Activated gamma-delta T cell treated with Interleukin-2 at 50 U/mL for 16 hours (primary cell): ENCODE measurements at places on chromosomes 4 and X.

DNA sequence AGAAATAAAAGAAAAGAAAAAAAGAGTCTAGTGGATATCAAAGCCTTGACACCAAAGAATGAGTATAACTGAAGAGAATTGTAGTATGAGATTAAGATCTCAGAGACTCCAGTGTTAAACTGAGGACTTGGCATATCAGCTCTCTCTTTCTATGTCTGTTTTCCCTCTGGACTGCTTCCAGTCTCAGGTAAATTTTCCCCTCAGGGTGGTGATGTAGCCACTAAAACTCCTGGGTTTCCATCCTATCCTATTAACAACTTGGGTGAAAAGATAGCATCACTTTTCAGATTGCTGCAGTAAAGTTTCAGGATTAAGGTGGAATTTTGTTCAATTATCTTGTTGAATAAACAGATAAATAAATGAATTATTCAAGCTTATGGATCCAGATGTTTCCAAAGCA, 85.7 kb downstream of the ATP10D start:
- no peak for DNase-seq

GRCh38 chr4:94833394-94833793, 75.6 kb downstream of the BMPR1B start:
- no peak for DNase-seq

DNA sequence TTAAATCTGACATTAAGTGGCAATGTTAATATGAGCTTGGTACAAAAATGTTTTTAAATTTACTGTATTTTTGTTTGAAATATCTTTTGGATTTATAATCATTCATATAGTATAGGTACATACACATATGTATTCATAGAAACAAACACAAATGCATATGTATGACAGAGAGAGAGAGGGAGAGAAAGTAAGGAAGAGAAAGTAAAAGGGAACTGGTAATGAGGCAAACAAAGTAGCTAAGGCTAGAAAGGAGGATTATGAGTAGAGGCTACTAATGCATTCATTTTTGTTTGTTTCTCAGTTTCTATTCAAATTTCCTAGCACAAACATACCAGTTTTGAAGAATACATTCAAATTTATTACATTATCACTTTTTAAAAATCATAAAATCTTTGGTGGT, 132.4 kb downstream of the GLRA3 start:
- DNase-seq, result no peak

- DNase-seq, result no peak
Measured at GRCh38 chr4:152979731-152980330, 43.7 kb downstream of the FHDC1 start.

DNA sequence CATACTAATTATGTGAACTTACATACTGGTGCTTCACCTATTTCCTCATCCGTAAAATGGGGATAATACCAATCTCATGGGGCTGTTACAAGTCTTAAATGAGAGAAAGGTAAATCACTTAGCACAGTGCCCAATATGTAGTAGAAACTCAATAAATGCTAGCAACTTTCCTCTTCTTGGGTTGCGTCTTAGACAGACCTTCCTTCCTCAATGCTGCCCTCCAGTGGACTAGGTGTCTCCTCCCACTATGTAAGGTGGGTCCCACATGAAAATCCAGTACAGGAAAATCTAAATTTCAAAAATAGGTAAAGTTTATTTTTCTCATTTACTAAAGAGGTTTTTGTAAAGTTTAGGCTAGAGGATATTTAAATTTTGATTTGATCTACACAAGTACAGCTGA, 20.6 kb downstream of the ZDHHC9 start:
- DNase-seq, result peak; percentile 54

GRCh38 chrX:109943092-109943739, 59.7 kb upstream of the TMEM164 start:
- DNase-seq, result no peak

DNA sequence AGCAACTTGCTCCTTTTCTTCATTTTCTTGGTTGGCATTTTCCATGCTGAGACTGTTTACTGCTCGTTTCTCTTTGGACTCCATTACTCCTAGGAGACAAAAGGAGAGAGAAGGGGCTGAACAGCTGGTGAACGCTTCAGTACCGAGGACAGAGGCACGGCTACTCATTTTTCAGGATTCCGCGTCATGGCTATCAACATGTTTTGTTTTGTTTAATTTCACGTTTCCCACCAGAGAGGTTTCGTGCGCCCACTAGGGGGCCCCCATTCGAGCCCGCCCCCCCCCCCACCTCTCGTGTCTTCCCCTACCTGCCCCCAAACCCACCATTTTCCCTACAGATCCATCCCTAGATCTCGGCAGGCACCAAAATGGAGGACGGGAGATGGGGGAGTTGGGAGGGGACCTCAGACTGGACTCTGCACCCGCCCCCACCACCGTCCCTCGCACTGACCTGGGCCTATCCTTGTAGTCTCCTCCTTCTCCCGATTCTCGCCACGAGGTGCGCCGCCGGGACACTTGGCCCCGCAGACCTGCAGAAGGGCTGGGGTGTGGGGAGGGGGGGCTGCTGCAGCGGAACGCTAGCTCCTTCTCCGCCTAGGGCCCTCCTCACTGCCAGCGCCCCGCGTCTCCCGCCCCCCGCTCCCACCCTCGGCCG, 653 bp downstream of the BEX1 start:
- DNase-seq, result no peak

DNA sequence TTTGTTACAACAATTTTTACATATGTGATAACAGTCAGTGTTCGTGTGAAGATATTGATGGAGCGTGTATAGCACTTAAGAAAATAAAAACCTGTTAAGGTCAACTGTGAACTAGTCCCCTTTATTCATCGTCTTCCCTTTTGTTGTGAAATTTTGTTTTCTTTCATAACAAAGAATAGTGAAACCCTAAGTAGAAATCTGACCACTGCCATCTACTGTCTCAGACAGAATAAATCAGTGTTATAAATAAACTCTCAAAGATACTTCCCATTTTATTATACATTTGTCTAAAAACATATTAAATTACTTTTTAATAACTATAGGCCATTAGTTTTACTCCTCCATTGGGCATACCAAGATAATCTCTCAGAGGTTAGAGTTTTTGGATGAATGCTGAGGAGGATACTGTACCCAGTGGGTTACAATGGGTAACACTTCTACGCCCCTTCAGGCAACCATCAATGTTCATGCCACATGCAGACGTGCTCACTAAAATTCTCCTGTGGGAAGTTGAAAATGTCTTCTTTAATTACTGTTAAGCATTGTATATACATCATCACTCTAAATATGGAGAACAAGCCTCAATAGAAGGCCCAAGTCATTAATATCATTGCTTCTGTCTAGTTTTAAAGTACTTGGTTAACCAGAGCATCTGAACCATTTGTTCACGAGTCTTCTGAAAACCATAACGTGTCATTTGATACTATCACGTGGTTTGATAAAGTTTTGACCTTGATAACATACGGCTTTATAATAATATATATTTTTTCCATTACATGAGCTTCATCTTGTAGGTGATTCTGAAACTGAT, 171.2 kb downstream of the TMA16 start:
- no peak for DNase-seq

GRCh38 chrX:131072871-131073571, 14.9 kb downstream of the ARHGAP36 start:
- no peak for DNase-seq

DNA sequence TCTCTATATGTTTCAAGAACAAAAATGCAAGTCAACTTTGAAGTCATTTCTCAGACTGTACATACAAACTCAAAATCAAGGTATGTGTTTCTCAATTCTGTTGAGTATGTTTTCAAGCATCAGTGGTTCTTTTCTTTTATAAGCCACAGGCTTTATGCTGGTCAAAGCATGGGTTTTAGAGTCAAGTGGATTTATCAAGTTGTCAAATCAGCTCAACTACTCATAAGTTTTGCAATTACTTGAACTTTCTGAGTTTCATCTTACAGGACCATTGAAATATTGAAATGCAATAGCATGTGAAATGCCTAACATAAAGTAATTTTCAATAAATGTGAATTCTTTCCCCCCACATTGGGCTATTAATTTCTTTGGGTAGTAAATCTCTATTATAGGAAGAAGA, 239.9 kb upstream of the DKK2 start:
- DNase-seq, result no peak

DNA sequence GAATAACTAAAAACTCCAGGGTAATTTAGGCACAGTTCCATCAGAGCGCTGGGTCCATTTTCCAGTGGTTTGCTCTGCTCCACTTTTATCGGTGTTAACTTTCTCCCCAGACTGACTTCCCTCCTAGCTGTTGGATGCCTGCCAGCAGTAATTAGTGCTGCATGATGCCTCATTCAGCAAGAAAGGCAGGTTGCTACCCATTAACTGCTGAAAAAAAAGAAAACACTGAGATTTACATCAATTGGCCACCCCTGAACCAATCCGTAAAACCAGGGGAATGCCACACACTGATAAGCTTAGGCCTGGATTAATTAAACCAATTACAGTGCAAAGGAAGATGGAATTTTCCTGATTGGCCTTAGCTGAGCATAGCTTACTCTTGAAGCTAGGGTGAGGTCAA, 182.4 kb upstream of the CXXC4 start:
- no peak for DNase-seq

GRCh38 chrX:18174971-18175370, 45.7 kb downstream of the BEND2 start:
- no peak for DNase-seq

DNA sequence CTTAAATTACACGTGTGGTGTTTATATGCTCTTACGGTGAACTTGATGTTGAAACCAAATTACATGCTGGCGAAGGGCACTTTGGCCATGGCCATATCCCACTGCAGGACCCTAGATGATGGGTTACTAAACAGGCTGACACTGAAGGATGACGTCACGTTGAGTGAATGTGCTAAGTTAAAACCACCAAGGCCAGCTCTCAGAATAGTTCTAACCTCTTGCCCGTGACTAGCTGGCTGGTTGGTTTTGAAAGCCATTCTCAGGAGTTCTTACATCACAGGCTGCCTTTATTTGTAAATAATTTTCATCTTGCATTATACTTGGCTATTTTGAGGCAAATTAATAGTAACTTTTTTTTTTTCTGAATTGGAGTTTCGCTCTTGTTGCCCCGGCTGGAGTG, 41.3 kb upstream of the PHEX start:
- DNase-seq, result no peak

GRCh38 chr4:136562834-136563233, 969.5 kb downstream of the PCDH18 start:
- DNase-seq, result no peak

GRCh38 chr4:8778291-8778690, 93.3 kb downstream of the HMX1 start:
- no peak for DNase-seq

DNA sequence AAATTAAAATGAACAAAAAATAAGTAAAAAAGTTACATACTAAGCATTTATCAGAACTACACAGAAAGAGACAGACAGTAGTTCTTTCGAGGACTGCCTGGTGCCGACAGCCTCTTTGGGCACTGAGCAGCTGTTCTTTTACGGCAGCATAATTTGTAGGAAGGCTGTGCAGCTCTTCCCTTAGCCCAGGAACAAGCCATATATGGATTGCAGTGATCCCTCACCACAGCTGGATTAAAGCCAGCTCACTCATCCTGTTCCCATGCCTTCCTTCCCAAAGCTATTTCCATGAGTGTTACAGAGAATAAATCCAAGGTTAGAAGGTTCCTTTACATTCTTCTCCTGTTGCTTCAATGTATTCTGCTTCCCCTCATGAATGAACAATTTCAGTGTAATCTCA, 71.7 kb downstream of the DDX60L start:
- no peak for DNase-seq

GRCh38 chr4:3263053-3263875, 14.3 kb downstream of the MSANTD1 start:
- DNase-seq, result no peak

DNA sequence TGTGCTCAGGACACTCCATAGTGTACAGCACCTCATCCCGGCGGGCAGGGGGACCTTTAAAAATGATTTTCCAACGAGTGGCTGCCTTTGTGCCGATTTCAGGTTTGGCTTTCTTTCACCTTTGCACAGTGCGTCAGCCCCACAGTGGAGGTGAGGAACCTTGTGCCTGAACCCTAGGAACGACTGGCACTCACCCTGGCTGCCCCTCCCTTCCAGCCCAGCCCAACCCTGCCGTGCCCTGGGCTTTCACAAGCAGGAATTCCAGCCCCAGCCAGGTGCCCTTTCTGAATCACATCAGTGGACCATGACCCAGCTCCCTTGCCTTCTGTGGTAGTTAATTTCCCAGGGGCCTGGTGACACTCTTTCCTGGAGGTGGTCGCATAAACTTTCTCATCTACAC, 1.3 kb downstream of the TMEM164 start:
- DNase-seq, result no peak

- DNase-seq, result no peak
Measured at GRCh38 chrX:54223581-54223980, 40.5 kb upstream of the FAM120C start.

GRCh38 chrX:135522132-135522530, 1.7 kb downstream of the INTS6L start:
- DNase-seq, result no peak

GRCh38 chr4:2248044-2248780, 6.3 kb upstream of the HAUS3 start:
- DNase-seq, result peak; percentile 3

GRCh38 chr4:127174616-127175015, 458.1 kb upstream of the INTU start:
- no peak for DNase-seq

- DNase-seq, result no peak
Measured at GRCh38 chr4:163816494-163816893, 322.0 kb downstream of the TMA16 start.

DNA sequence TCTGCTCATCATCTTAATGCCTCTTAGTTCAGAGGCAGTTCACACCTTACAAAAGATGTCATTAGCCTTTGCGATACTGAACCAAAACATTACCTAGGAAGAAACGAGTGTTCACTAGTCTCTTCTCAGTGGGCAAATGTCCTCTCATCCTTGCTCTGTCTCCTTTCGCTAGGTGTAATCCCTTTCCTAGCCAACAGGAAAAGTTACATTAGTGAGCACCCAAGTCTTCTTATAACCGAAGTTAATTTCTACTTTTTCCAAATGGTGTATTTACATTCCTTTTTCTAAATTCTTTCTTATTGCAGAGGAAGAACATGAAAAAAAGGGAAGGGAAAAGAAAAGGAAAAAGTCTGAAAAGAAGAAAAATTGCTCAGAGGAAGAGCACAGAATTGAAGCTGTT, 46.9 kb downstream of the SMIM31 start:
- no peak for DNase-seq

DNA sequence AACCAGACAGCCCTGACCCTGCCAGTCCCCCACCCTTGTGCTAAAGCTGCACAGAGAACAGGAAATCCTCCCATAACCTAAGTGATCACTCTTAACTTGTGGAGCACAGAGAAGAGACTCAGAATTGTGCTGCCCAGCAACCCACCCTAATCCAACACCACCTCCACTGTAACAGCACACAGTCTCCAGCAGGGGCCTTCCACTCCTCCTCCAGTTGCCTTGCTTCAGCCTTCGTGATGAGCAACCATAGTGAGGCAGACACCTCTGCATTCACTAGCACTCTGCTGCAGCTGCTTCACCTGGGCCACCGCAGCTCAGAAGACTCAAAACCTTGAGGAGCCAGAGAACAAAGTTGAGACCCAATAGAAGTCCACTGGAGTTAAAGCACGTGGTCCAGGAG, 7.9 kb upstream of the UGT2B4 start:
- DNase-seq, result no peak

DNA sequence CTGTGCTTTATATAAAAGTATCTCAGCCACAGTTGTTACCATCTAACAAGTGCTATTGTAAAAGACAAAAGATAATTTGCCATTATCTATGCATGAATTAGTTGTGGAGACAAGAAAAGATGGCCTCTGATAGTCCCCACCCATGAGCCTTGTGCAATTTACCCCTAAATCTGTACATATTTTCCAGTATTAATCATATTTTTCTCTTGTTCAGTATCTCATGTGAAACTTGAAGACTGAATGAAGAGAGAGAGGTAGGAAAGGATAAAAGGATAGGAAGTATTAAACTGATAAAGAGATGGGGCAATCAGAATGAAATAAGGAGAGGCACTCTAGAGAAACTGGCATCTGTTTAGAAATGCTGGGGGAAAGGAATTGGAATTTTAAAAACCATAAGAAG, 3.7 kb downstream of the MYOZ2 start:
- no peak for DNase-seq
